Thyroid gland (tissue), 4 donors: ENCODE measurements at places on chromosomes 16 and 17. TPM values are rescaled to one million over a fixed set of nuclear protein-coding genes. Genes with fewer than 3 reads are reported as not detected.

Gene MT3
- total RNA-seq, result not detected

Gene ARHGDIG
- not detected for total RNA-seq

Gene GPR142
- total RNA-seq, result not detected

Gene SHCBP1
- not detected for total RNA-seq

DNA sequence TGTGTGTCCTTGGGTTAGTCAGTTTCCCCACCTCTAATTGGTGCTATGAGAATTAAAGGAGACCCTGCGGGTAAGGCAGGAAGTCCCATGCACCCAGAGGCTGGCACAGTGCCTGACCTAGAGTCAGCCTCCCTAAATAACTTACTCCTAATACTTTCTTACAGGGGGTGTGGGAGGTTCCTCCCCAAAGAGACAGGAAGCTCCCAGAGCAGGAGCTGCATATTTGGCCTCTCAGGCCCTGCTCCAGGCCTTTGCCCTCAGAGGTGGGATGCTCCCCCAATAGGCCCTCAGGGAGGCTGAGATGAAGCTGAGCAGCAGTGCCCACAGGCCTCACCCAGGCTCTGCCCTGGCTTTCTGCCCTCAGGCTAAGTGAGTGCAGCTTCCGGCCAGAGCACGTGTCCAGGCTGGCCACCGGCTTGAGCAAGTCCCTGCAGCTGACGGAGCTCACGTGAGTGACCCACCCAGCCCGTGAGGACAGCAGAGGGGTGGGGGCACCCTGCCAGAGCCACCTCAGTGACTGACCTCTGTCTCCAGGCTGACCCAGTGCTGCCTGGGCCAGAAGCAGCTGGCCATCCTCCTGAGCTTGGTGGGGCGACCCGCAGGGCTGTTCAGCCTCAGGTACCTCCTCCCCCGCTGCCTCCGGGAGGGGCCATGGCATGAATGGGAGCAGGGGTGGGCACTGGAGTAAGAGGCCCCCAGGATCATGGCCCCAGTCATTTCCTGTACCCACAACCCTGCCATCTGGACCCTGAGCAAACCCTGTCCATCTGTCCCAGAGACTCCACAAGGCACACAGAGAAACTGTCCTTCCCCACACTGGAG lies 31.1 kb upstream of the CPNE2 start:
- no peak overlapping the region for H3K4me3 ChIP-seq
- H3K4me1 ChIP-seq, result peaks cover 11% of the 10 kb centered on the region
- no peaks in the 10 kb centered on the region for H3K27me3 ChIP-seq
- no peaks in the 10 kb centered on the region for H3K36me3 ChIP-seq
- peak overlapping the region; percentile 21 for H3K27ac ChIP-seq

DNA sequence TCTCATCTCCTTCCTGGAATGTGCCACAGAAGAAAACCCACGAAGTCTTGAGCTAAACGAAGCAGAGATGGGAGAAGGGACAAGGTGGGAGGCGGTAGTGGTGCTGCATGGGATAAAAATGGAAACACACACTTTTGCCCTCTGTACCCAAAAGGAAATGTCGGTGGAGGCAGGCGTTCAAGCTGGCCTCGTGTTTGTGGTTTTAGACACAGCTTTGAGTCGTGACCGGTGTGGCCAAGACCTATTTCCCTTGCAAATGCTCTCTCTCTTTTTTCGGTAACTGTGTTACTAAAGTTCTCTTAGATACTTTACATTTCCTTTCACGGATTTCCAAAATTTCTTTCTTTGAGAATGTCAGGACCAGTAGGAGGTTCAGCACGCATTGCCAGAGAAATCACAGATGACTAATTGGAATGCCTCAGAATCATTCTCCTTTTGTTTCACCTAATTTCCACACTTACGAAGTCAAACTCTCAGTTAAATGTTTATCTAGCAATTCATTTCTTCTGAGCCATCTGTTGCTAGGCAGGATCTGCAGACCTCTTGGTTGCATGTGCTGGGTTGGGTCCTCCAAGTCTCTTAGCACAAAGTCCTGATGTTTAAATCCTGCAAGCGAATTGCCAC lies 412.3 kb downstream of the MAF start:
- H3K4me3 ChIP-seq, result no peak overlapping the region
- no peaks in the 10 kb centered on the region for H3K4me1 ChIP-seq
- H3K36me3 ChIP-seq, result no peaks in the 10 kb centered on the region

DNA sequence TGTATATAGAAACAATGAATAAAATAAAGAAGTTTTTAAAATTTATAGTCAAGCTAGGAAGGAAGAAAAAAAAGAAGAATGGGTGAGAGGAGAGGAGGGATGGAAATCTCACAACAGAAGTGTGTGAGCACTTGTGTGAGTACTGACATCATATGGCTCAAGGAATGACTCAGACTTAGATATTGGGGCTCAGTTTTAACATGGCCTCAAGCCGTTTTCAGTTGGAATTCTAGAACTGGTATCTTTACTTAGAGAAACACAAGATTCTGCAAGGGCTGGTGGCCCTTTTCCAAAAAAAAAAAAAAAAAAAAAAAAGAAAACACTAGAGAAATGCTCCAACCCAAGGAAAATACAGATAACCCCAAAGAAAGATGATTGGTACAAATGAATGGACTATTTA lies 55.1 kb downstream of the STXBP4 start:
- H3K27me3 ChIP-seq, result no peaks in the 10 kb centered on the region
- no peaks in the 10 kb centered on the region for H3K36me3 ChIP-seq
- H3K27ac ChIP-seq, result no peak overlapping the region
- no peak overlapping the region for H3K4me3 ChIP-seq
- DNase-seq, result no peak

- no peak overlapping the region for H3K27ac ChIP-seq
- H3K36me3 ChIP-seq, result no peaks in the 10 kb centered on the region
- no peak overlapping the region for H3K4me3 ChIP-seq
- peaks cover 9% of the 10 kb centered on the region for H3K4me1 ChIP-seq
- no peaks in the 10 kb centered on the region for H3K27me3 ChIP-seq
- DNase-seq, result no peak
Observed at GRCh38 chr17:76432004-76432403, 20.9 kb downstream of the UBE2O start.

DNA sequence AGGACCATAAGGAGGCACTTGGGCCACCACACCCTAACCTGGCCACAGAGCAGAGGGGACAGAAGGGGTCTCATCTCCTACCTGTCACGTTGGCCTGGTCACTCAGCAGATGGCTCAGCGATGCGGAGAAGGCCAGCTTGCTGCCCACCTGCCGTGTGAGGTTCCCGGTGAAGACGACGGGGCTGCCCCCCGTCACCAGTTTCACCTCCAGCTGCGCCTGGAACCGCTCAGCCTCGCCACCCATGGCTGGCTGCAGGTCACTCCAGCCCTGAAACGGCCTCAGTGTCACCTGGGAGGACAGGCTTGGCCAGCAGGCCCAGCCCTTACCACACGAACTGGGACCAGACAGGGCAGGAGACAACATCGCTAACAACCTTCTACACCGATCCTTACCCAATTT lies 116.8 kb downstream of the RMI2 start:
- no peaks in the 10 kb centered on the region for H3K36me3 ChIP-seq
- H3K4me3 ChIP-seq, result no peak overlapping the region
- H3K27me3 ChIP-seq, result no peaks in the 10 kb centered on the region
- DNase-seq, result no peak
- H3K27ac ChIP-seq, result no peak overlapping the region

- no peak overlapping the region for H3K27ac ChIP-seq
- no peak overlapping the region for H3K4me3 ChIP-seq
- peaks cover 2% of the 10 kb centered on the region for H3K36me3 ChIP-seq
- DNase-seq, result peak; percentile 85
Observed at GRCh38 chr16:3474136-3474779, 21.0 kb downstream of the C16orf90 start.

GRCh38 chr17:28039251-28039650 lies 3.2 kb upstream of the NLK start:
- H3K27me3 ChIP-seq, result no peaks in the 10 kb centered on the region
- H3K4me1 ChIP-seq, result peaks cover 15% of the 10 kb centered on the region
- DNase-seq, result no peak
- H3K27ac ChIP-seq, result no peak overlapping the region

Gene DCTPP1
- 20.7 TPM for total RNA-seq

Gene NHLRC4
- not detected for total RNA-seq

Gene DPEP3
- total RNA-seq, result not detected

DNA sequence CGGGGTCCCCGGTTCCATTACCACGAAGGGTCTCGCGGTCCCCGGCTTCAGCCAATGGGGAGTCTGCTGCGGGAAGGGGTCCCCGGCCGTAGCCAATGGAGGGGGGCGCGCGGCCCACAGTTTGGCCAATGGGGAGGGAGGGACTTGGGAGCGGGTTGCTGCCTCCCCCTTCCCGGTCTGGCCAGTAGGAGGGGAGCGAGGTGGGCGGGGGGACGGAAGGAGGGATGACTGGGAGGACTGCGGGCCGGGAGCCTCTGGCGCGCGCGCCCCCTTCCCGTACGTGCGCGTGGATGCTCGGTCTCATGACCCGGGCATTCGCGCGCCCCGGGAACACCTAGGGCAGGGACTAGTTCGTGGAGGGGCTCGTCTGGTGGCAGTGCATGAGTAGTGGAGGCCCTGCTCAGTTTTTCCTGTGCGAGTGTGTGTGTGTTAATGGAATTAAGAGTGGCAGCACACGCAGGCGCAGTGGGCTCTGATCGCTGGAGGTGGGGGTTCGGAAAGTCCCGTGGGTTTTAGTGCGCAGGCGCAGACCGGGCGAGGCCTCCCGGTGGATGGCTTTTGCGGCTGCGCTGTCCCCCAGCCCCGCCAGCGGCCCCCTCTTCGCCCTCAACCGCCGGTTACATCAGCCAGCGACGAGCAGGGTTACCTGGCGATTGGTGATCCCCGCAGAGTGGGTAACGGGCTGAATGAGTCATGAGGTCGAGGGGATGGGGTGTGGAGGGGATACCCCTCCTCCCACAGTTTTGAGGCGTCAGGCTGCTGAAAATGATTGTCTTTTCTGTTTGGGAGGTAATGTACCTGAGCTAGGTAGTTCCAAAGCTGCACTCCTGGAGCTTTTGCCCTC lies 1.3 kb downstream of the ATXN2L start:
- H3K4me1 ChIP-seq, result peaks cover 19% of the 10 kb centered on the region
- H3K36me3 ChIP-seq, result peaks cover 40% of the 10 kb centered on the region
- DNase-seq, result peak; percentile 98
- peak overlapping the region; percentile 99 for H3K27ac ChIP-seq
- H3K4me3 ChIP-seq, result peak overlapping the region; percentile 99
- H3K27me3 ChIP-seq, result no peaks in the 10 kb centered on the region

GRCh38 chr17:1186923-1187771 lies 7.4 kb upstream of the ABR start:
- no peaks in the 10 kb centered on the region for H3K36me3 ChIP-seq
- H3K4me3 ChIP-seq, result no peak overlapping the region
- peak; percentile 85 for DNase-seq

- no peaks in the 10 kb centered on the region for H3K36me3 ChIP-seq
- no peak for DNase-seq
Observed at GRCh38 chr16:12265108-12265507, 288.6 kb downstream of the SNX29 start.

- H3K36me3 ChIP-seq, result no peaks in the 10 kb centered on the region
- no peaks in the 10 kb centered on the region for H3K4me1 ChIP-seq
- H3K27ac ChIP-seq, result no peak overlapping the region
- no peak for DNase-seq
Observed at GRCh38 chr16:78778101-78779004, 678.9 kb downstream of the WWOX start.

DNA sequence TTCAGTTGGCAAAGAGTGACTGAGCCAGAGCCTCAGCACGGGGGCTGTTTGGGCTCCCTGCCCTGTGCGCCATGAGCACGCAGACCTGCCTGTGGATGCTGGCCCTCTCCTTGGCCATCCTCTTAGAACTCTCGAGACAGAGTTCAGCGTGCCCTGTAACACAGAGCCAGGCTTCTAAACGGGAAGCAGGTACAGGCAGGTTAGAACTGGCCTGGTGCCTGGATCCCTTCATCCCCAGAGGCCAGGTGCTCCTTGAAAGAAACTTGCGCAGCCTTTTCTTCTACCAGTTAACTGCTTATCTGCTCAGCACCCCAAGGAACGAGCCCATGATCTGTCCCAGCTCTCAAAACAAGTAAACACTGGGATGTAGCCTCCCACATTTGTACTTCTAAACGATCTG lies 6.9 kb downstream of the CCNF start:
- H3K4me3 ChIP-seq, result no peak overlapping the region
- no peaks in the 10 kb centered on the region for H3K27me3 ChIP-seq
- H3K36me3 ChIP-seq, result no peaks in the 10 kb centered on the region
- DNase-seq, result no peak
- no peak overlapping the region for H3K27ac ChIP-seq

GRCh38 chr17:2438823-2439222 lies 38.0 kb upstream of the MNT start:
- no peak overlapping the region for H3K27ac ChIP-seq
- peaks cover 7% of the 10 kb centered on the region for H3K36me3 ChIP-seq
- peaks cover 28% of the 10 kb centered on the region for H3K4me1 ChIP-seq
- no peak overlapping the region for H3K4me3 ChIP-seq
- DNase-seq, result no peak
- H3K27me3 ChIP-seq, result no peaks in the 10 kb centered on the region

DNA sequence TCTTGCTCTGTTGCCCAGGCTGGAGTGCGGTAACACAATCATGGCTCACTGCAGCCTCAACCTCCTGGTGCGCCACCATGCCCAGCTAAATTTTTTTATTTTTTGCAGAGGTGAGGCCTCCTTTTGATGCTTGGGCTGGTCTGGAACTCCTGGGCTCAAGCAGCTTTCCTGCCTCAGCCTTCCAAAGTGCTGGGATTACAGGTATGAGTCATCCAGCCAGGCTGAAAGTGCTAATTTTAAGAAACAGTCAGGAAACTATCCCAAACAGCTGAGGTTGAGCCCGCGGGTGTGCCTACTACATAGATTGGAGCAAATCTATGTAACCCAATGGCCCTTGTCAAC lies 738 bp upstream of the XPO6 start:
- H3K27me3 ChIP-seq, result no peaks in the 10 kb centered on the region
- no peak for DNase-seq
- H3K4me1 ChIP-seq, result peaks cover 13% of the 10 kb centered on the region
- H3K27ac ChIP-seq, result no peak overlapping the region
- peaks cover 5% of the 10 kb centered on the region for H3K36me3 ChIP-seq
- H3K4me3 ChIP-seq, result peak overlapping the region; percentile 68

- H3K4me3 ChIP-seq, result no peak overlapping the region
- no peak for DNase-seq
- no peaks in the 10 kb centered on the region for H3K27me3 ChIP-seq
- H3K27ac ChIP-seq, result no peak overlapping the region
- H3K36me3 ChIP-seq, result no peaks in the 10 kb centered on the region
Observed at GRCh38 chr17:68801335-68802247, 153.6 kb downstream of the ABCA8 start.
